ENCODE measurements at places on chromosomes 4 and X.

GRCh38 chr4:56681158-56681852, at the start of gene HOPX:
Gene HOPX (minus strand): TSS chr4:56681296. CDS start chr4:56657816, 23,480 bp downstream.
- peak; percentile 29 for DNase-seq

GRCh38 chr4:70505151-70505748, 13.1 kb upstream of the AMTN start:
- DNase-seq, result peak; percentile 36

DNA sequence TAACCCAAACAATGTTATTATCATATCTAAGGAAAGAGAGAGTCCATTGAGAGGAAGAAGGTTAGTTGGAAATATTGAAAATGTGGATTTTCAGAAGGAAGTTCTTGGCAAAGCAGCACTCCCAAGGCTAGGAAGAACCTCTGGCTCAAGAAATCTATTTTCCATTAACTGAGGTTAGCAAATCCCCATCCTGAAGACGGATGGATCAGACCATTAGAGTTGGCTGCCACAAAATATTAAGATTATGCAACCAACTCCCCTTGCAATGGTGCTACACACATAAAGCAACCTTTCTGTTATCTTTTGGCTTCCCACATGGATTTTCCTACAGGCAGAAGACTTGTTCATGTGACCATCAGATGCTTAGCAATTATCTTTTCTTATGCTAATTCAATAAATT, 96.3 kb downstream of the COL4A6 start:
- no peak for DNase-seq

- no peak for DNase-seq
Observed at GRCh38 chr4:98204236-98204553, 57.0 kb upstream of the RAP1GDS1 start.

GRCh38 chr4:90181644-90182043, 54.5 kb downstream of the CCSER1 start:
- DNase-seq, result no peak

GRCh38 chr4:76821641-76822040, 76.3 kb downstream of the SOWAHB start:
- DNase-seq, result no peak

DNA sequence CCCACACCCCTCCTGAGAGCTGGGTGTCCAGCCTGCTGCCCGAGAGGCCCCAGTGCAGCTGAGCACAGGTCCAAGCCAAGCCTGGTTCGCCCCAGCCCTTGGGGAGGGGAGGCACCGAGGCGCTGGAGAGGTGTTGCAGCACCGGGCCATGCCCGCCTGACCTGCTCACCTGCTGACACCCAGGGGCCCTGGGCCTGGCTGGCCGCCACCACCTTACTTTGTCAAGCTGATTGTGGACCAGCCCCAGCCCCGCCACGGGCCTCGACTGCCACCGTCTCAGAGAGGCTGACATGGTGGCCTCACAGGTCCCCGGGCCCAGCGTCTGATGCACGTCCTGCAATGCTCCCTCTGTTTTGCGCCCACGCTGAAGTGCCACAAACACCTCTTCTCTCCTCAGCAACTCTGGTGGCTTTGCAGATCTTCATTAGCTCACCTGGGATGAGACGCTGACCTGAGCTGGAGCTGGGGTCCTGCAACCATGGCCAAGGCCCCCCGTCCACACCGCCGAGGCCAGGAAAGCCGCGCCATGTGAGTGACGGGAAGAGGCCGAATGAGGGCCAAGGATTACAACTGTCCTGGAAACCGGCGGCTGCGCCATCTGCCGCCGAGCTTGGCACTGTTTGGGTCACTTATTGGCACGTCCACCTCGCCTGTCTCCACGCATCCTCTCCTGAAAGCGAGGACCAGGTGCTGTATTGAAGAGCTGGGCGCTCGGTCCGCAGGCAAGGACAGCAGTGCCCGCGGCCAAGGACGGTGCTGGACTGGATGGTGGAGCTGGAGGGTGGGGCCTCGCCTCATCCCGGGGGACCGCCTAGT, 7.6 kb downstream of the CPLX1 start:
- DNase-seq, result no peak

DNA sequence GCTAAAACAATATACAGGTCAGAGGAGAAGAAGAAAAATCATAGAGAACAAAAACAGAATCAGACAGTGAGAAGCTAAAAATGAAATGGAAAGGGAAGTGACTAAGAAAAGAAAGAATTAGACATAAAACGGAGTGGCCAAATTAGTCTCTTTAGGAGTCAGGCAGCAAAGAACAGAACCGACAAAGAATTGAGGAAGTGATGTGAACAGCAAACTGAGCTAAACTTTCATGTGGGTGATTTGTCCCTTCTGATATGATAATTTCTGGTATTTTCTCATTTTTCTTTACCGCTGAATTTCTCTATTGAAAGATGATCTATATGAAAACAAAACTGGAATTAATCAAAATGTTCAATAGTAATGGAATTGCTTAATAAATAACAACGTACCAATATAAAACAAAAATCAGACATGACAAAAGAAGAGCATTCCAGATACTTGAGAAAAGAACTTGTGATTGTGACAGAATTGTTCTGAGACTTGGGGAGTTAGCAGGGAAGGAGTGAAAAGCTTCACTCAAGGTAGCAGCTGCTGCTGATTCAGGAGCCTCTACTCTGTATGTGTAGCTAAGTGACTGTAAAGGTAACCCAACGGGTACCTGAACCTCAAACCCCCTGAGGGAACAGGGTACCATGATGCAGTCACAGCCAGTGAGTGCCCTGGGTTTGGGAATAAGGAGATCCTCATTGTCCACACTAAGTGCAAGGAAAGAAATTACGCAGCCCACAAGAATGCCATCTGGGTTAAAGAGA, 8.8 kb downstream of the TAPT1 start:
- no peak for DNase-seq

- DNase-seq, result peak; percentile 13
Observed at GRCh38 chr4:44446801-44447562, 1.6 kb downstream of the KCTD8 start.

DNA sequence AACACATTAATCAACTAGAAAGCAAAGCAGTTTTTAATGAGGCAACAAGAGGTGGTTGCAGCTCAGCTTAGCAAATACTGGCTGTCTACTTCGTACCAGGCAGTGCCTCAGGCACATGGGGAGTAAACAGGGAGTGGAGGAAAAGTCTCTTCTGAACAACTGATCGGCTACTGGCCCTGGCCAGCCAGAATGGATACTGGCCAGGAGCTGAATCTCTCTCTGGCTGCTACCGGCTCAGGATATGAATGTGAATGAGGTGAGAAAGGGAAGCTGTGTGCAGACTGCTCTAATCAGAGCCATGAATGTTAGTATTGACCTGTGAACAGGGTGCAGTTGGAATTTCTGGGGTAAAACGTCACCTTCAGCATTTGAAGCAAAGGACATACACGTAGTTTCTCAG, 77.3 kb downstream of the STK32B start:
- DNase-seq, result no peak

GRCh38 chr4:95367824-95368223, 180.9 kb downstream of the UNC5C start:
- no peak for DNase-seq

DNA sequence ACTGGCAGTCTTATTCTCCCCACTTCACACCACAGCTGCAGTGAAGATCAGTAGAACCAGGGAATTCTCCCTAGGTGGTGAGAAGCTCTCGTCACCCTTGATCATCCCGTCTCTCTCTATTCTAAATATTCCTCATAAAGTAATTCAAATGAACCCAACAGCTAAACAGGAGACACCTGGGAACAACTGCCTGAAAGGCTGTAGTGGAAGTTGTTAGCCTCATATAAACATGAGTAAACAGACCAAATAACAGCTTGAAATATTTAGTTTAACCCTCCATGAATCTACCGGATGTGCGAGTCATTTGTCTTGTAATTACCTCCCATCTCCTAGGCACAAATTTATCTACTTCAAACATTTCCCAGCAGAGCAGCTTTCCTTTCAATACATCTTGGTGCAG, 30.4 kb upstream of the APELA start:
- no peak for DNase-seq

GRCh38 chr4:158710814-158711213, 12.4 kb downstream of the PPID start:
- DNase-seq, result no peak

- DNase-seq, result peak; percentile 31
Observed at GRCh38 chr4:47525154-47525819, 40.2 kb downstream of the ATP10D start.

GRCh38 chrX:72276478-72276953, 532 bp downstream of the RPS4X start:
- no peak for DNase-seq
